ENCODE measurements at places on chromosomes 12 and 14.

- DNase-seq = no peak
Observed at GRCh38 chr12:132719141-132719953, 8.7 kb downstream of the PGAM5 start.

- no peak for DNase-seq
Observed at GRCh38 chr14:102057480-102058114, 29.2 kb downstream of the HSP90AA1 start.

GRCh38 chr14:54829486-54830224 lies 73.0 kb downstream of the GCH1 start:
- no peak for DNase-seq

DNA sequence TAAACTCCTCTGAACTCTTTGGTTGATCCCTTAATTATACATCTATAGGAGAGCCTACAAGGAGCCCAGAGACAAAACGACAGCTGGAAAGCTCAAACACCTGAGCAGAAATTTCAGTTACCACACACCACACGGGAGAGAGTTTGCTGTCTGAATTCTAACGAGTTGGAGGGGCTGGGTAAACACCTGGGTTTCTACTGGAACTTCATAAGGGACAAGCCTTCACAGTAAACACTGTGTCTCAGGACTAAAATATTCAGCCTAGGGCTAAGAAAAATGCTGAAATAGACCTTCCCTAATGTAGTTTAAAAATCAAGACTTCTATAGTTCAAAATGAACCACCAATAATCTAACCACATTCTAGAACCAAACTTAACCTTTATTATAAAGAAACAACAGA lies 9.6 kb upstream of the ANO2 start:
- no peak for DNase-seq

DNA sequence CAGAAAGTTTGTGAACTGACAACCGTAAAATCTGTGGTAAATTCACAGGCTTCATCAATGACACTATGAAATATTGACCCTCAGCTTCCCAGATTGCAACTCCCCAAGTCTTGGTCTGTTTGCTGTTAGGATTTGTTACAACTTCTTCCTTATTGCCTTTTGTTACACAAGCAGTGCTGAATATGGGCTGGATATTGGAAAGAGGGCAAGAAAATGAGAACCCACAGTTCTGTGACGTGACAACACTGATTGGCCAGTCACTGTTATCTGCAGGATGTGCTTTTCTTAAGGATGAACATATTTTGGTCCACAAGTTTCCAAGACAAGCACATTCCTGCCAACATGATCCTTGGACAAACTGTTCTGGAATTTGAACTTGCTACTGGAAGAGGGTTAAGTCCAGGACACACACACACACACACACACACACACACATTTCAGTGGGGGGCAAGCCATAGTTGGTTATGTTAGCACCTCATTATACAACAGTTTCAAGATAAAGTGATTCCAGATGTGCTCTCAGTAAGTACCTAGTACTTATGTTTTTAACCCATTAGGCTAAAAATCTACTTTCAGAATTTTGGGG lies 16.6 kb upstream of the SLC38A2 start:
- no peak for DNase-seq

DNA sequence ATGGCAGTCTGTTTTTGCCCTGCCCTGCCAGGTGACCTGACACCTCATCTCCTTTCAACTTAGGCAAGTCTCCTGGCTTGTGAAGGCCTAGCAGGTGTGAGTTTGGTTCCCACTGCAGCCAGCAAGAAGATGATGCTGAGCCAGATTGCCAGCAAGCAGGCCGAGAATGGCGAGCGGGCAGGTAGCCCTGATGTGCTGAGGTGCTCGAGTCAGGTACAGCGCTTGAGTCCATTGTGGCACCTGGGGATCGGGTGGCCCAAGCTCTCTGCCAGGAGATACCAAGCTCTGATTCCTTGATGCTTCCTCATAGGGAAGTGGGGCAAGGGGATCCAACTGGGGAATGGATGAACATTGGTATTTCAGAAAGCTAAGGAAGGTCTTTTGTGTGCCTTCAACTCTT lies 4.1 kb upstream of the CSAD start:
- no peak for DNase-seq

DNA sequence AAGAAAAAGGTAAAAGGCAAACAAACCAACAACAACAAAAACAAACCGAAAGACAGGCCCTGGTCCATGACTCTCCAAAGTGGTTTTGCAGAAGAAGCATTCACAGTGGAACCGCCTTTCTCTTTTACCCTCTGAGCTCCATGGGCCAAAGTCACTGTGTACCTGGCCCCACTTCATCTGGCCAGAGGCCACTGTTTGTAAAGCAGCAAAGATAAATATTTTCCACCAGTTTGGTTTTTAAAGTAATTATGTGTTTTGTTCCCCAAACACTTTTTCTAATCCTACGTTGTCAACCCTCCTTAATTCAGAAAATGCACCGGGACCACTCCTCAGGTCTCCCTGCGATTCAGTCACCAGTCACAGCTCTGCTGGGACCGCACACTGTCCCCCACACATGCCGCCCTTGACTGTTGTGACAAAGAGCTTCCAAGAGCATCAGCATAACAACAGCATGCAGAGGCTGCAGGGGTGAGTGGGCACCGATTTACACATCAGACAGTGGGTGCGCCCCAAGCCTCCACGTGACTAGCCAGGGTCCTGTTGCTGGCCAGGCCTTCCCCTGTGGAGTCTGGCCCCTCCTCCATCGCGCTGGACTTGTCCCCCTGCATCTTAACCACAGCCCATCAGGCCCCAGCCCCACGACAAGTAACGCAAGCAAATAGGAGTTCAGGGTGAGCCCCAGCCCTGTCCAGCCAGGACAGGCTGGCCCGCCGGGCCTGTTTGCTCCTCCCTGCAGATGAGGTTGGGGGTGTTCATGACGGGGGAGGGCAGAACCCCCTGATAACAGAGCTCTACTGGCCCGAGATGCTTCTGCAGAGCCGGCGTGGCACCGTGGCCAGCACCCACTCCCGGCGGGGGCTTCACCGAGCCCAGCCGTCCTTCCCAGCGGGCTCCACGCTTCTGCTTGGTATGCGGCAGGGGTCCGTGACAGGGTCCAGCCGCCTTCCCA lies 65.2 kb upstream of the DIO3 start:
- no peak for DNase-seq

GRCh38 chr12:1993871-1994371 lies 10.3 kb downstream of the DCP1B start:
- no peak for DNase-seq

GRCh38 chr14:91036741-91037469 lies 23.5 kb downstream of the RPS6KA5 start:
- DNase-seq = no peak

GRCh38 chr14:105601360-105602242 lies 75.2 kb downstream of the TMEM121 start:
- DNase-seq = no peak

DNA sequence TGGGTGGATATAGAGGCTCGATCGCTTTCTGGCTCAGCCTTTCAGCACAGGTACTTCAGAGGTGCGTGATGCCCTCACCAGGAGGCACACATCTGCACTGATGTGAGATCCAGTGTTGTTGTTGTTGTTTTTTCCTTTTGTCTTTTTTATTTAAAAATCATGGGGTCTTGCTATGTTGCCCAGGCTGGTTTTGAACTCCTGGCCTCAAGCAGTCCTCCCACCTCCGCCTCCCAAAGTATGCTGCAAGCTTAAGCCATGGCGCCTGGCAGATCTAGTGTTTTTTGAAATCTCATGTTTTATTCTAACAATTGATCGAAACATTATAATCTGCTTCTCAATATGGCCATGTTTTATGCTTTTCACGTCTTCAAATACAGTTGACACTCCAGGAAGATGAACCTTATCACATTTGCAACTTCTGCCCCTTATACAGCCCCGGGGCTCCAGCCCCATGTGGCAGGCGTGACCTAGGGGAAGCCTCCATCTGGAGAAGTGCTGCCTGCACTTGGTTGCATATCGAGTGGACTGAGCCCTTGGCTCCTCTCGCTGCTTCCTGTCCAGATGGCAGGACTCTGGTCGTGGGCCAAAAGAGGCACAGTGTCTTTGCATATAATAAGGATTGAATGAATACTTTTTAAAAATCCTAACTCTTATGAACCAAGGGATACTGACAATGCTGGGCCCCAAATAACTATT lies 71.7 kb downstream of the TRAF3 start:
- peak; percentile 52 for DNase-seq

- DNase-seq = no peak
Observed at GRCh38 chr14:41905394-41905964, 298.8 kb downstream of the LRFN5 start.

DNA sequence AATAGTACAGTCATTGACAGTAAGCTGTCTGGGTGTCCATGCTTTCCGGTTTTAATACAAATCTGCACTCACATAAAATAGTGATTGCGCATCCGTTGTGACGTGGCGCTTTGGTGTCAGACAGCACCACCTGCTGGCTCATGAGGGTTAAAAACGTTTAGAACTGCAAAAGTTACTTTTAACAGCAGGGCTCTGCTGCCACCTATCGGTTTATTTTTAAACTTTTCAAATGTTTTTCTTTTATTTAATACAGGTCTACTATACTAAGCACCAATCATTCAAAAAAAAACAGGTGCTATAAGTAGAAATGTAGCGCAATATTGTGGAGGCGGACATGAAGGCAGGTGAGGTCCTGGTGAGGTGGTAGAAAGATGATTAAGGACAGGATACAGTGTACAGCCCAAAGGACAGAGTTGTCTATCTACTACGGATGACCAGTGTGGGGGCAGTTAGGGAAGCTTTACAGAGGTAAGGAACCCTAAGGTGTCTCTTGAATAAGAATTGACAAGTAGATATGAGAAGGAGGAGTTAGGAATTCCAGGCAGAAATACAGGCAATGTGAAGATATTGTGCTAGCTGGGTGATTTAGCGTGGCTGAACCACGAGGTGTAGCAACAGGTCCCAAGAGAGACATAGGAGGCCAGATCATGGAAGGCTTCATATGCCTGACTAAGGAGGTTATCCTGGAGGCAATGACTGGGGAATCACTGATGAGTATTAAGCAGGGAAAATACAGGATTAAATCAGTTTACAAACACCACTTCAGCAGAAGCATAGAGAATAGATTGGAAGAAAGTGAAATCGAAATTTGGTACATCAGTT lies 91.5 kb upstream of the PRB2 start:
- peak; percentile 56 for DNase-seq

Measured in DMS79 (cell line).